ENCODE measurements at places on chromosomes 12 and 14. TPM values are rescaled to one million over a fixed set of nuclear protein-coding genes. Genes with fewer than 3 reads are reported as not detected.

GRCh38 chr12:9732921-9733461 is at the start of gene CLECL1:
Gene CLECL1 (minus strand): TSS chr12:9733097.
- H3K36me3 ChIP-seq, result no peaks in the 10 kb centered on the region
- no peak for DNase-seq
- H3K27me3 ChIP-seq, result no peaks in the 10 kb centered on the region
- no peak within 1 kb of the TSS for H3K4me3 ChIP-seq

DNA sequence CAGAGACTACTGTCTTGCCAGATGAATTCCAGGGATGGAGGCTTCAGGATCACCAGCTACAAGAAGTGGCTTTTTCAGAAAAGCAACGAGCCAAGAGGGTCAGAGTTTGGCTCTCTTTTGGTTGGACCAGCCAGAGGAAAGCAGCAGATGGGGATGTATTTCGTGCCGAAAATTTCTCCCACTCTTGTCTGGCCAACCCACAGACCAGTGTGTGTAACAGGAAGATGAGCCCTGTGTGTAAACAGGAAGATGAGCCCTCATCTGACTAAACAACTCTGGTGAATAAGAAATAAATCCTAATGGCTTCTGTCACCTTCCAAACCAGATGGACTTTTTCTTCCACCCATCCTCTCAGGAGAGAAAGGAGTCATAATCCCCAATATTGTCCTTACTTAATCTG is 13.1 kb downstream of the GPR68 start:
- no peaks in the 10 kb centered on the region for H3K4me1 ChIP-seq
- DNase-seq, result no peak
- H3K4me3 ChIP-seq, result no peak overlapping the region
- H3K27me3 ChIP-seq, result no peaks in the 10 kb centered on the region
- H3K27ac ChIP-seq, result no peak overlapping the region

DNA sequence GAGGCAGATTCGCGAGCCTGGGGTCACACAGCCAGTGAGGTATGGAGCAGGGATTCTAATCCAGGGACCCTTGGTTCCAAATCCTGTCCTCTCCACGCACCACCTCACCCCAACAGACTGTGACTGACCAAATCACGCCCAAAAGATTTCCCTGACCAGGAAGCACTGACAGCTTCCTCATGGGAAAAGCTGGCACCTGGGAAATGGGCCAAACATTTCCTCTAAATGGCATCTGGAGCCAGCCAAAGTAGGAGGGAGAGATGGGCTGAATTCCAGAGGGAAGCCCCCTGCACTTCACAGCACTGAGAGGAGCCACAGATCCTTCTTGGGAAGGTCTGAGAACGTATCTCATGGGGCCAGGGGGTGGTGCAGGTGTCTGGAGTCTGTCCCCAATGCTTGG is 28.8 kb downstream of the CCDC92 start:
- H3K4me1 ChIP-seq, result no peaks in the 10 kb centered on the region
- H3K27ac ChIP-seq, result no peak overlapping the region
- no peak for DNase-seq
- H3K27me3 ChIP-seq, result no peaks in the 10 kb centered on the region

DNA sequence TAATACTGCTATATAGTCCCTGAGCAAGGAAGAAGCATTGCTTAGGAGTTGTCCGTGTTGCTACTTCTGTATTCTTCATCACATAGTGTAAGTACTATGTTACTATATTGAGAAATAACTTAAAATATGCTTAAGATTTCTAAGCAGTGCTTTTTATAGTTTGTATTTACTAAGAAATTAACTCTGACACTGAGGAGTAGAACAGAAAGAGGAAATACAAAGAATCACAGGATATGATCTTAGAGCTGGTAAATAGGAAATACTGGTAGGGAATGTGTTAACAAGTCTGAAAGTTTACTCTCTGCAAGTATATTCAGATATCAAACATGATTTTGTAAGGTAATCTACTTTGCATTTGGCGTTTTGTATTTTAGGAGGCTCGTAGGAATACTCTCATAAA is 15.5 kb downstream of the XPOT start:
- no peak for DNase-seq
- no peak overlapping the region for H3K4me3 ChIP-seq
- no peaks in the 10 kb centered on the region for H3K36me3 ChIP-seq
- no peak overlapping the region for H3K27ac ChIP-seq
- H3K4me1 ChIP-seq, result no peaks in the 10 kb centered on the region
- no peaks in the 10 kb centered on the region for H3K27me3 ChIP-seq

DNA sequence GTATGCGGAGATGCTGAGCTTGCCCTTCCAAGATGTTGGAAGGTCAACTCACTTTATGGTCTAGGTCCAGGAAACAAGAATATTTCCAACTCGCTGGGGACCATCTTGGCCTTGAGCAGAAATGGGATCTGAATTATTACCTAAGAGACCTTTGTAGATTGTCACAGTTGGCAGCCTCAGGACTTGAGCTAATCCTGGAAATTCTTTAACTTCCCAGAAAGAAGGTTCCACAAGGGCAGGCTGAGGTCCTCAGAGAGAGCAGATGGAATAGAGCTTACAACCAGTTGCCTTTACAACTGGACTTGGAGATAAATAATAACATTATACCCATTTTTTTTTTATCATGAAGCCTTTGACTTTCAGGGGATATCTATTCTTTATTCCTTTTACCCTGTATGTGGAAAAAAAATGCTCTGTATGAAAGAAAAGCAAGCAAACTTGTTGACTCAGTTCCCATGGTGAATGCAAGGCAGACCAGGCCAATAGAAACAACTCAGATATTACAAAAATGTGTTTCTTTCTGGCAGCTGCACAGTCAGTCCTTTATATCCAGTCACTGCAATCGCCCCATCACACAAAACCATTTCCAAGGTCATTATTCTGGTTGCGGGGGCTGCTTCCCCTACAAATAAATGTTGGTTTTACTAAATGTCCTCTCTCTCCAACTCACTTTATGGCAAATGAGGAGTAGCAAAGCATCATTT is 401.4 kb downstream of the ZFP36L1 start:
- H3K36me3 ChIP-seq, result no peaks in the 10 kb centered on the region
- H3K27ac ChIP-seq, result peak overlapping the region; percentile 78
- peak; percentile 51 for DNase-seq
- H3K27me3 ChIP-seq, result no peaks in the 10 kb centered on the region
- H3K4me3 ChIP-seq, result no peak overlapping the region

DNA sequence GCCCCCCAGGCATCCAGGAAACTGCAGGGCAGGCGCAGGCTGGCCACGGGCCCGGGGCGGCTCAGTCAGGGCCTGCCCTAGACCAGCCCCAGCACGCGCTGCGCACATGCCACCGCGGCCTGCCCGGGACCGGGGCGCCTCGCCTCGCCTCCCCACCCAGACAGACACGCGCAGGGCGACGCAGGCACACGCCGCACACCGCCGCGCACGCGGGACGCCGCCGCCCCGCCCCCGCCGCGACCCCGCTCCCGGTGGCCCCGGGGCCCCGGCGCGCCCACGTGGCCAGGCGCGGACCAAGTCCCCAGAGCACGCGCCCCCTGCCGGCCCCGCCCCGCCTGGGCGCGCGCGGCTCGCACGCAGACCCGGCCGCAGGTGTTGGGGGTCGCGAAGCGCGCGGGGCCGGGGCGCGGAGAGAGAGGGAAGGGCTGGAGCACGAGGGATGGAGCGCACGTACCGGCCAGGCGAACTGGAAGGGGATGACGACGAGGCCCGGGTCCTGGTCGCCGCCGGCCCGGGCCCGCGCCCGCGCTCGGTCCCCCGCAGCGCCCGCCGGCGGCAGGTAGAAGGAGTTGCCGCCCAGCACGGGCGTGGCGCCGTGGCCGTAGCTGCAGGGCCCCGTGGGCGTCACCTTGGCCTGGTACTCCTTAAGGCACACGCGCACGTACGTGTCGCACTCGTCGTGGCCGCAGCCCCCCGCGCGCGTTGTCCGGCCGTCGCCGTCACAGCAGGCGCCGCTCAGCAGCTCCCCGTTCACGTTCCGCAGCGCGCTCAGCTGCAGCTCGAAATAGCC is 1.1 kb downstream of the JAG2 start:
- no peaks in the 10 kb centered on the region for H3K27me3 ChIP-seq
- peaks cover 10% of the 10 kb centered on the region for H3K4me1 ChIP-seq
- no peak for DNase-seq
- no peaks in the 10 kb centered on the region for H3K36me3 ChIP-seq
- peak overlapping the region; percentile 20 for H3K4me3 ChIP-seq

- no peak for DNase-seq
- no peak overlapping the region for H3K4me3 ChIP-seq
- H3K27ac ChIP-seq, result peak overlapping the region; percentile 55
- no peaks in the 10 kb centered on the region for H3K36me3 ChIP-seq
Measured at GRCh38 chr14:50038398-50039119, 77.8 kb downstream of the VCPKMT start.

DNA sequence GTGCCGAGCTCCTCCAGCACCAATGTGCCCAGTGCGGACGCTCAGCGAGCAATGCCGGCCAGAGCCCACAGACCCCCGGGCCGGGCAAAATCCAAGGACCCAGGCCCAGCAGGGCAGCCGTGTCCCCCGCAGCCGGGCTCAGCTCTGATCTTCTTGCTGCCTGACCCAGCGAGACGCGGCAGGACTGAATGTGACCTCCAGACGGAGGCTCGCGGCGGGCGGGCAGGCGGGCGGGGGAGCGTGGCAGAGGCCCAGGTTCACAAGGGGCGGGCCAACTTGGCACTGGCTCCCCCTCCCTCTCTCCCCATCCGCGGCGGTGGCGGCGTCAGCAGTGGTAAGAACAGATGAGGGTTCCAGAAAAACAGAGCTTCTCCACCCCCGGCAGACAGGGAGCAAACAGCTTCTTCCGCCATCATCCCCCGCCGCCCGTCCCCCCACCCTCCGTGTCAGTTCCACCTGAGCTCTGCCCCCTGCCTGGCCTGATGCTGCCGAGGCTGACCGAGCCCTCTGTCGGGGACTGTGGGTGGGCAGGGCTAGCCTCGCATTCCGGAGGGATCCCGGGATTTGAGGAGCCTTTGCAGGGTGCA is 94.3 kb downstream of the RFLNA start:
- H3K36me3 ChIP-seq, result no peaks in the 10 kb centered on the region
- peak; percentile 87 for DNase-seq
- no peaks in the 10 kb centered on the region for H3K27me3 ChIP-seq
- peak overlapping the region; percentile 87 for H3K27ac ChIP-seq

GRCh38 chr12:68943848-68944247 is 10.9 kb upstream of the CPM start:
- no peak overlapping the region for H3K27ac ChIP-seq
- DNase-seq, result no peak
- H3K4me3 ChIP-seq, result no peak overlapping the region
- H3K4me1 ChIP-seq, result no peaks in the 10 kb centered on the region
- H3K36me3 ChIP-seq, result no peaks in the 10 kb centered on the region

DNA sequence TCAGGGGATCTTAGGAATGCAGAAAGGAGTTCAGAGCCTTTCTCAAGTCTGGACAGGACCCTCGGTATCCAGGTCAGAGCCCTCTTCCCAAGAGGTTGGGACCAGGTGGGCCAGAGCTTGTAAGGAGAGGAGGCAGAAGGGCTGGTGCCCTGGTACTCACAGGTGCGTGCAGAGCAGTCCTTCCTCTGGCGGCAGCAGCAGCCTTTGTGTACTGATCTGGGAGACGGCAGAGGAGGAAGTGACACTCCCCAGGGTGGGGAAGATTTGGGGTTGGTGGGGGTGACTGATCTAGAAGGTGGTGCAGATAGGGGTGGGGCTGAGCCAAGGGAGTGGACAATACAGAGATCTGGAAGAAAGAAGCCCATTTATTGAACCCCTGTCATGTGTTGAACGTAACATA is at the start of gene ITGB7:
ITGB7 (minus strand) TSS at position 210 of the 400 bp plus-strand sequence. CDS start 6,808 bp downstream, outside the sequence.
- no peak for DNase-seq
- H3K27ac ChIP-seq, result no peak within 1 kb of the TSS
- peaks cover 6% of the 10 kb centered on the region for H3K4me1 ChIP-seq
- no peaks in the 10 kb centered on the region for H3K36me3 ChIP-seq

DNA sequence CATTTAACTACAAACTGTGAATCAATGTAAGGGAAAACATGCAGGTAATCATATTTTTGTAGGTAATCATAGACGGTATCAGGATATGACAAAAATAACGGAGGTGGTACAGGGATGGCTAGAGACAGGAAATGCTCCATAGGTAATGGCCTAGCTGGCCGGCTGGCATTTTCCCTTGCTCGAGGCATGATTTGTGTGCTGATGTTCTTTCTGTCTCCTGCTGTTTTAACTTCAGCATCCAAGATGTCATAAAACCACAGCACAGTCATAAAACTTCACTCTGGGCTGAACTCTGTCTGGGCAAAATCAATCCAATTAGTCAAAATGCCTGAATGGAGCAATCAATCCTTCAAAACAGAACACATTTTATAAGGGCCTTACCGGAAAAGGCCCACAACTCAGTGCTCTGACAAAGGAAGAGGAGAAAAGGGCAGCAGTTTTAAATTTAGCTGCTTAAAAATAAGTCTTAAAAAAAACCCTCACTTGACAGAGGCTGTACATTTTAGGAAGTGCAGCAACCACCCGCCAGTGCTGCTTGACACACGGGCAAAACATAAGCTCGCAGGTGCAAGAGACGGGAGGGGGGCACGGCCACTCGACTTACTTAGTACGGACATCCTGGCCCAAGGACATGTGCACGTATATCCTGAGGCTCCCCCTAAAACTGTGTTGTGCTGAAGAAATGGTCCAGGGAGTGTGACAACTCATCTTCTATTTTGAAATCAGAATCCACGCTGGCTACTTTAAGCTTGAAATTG is 40.5 kb upstream of the GPR68 start:
- H3K4me1 ChIP-seq, result no peaks in the 10 kb centered on the region
- H3K27me3 ChIP-seq, result no peaks in the 10 kb centered on the region
- peak overlapping the region; percentile 83 for H3K27ac ChIP-seq
- no peak overlapping the region for H3K4me3 ChIP-seq

- H3K4me1 ChIP-seq, result no peaks in the 10 kb centered on the region
- no peaks in the 10 kb centered on the region for H3K27me3 ChIP-seq
- DNase-seq, result no peak
- H3K27ac ChIP-seq, result no peak overlapping the region
Measured at GRCh38 chr14:26132061-26132645, 465.7 kb downstream of the NOVA1 start.

DNA sequence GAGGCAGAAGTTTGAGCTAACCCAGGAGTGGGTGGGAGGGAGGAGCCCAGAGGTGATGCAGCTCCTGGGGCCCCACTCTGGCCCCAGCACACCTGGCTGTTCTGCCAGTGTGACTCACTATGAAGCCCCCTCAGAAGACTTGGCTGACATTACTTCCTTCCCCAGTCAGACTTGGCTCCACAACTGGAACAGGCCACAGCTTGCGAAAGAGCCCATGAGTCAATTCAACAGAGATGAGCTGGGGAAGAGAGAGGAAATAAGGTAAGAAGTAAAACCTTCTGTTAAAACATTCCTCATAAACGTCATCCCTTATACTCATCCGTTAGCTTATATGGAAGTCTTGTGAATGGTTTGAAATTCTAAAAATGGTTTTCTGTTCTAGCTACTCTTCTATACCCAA is 245.9 kb downstream of the ADAMTS20 start:
- no peaks in the 10 kb centered on the region for H3K36me3 ChIP-seq
- H3K27ac ChIP-seq, result no peak overlapping the region

DNA sequence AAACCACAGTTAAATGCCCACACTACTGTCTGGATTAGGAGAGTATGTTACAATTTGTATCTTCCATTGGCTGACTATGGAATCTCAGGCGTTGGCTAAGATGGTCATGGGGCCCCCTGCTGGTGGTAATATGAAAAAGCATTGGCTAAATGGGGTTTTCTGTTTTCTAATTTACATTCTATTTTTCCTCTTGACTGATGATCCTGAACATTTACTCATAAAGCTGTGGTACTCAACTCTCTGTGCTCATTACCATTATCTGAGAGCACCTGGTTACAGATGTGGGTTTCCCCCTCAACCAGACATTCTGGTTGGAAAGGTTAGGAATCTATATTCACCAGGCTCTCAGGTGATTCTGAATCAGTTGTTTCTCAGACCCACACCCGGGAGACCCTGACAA is 64.8 kb downstream of the WSCD2 start:
- no peaks in the 10 kb centered on the region for H3K27me3 ChIP-seq
- peak; percentile 31 for DNase-seq

GRCh38 chr12:89960607-89961394 is 252.2 kb upstream of the ATP2B1 start:
- H3K4me3 ChIP-seq, result no peak overlapping the region
- no peak overlapping the region for H3K27ac ChIP-seq
- H3K27me3 ChIP-seq, result no peaks in the 10 kb centered on the region
- no peaks in the 10 kb centered on the region for H3K36me3 ChIP-seq

The NFE2 gene
- not detected for total RNA-seq

Measured in uterus (tissue), 4 donors.